ENCODE measurements at places on chromosomes 2 and 18.

DNA sequence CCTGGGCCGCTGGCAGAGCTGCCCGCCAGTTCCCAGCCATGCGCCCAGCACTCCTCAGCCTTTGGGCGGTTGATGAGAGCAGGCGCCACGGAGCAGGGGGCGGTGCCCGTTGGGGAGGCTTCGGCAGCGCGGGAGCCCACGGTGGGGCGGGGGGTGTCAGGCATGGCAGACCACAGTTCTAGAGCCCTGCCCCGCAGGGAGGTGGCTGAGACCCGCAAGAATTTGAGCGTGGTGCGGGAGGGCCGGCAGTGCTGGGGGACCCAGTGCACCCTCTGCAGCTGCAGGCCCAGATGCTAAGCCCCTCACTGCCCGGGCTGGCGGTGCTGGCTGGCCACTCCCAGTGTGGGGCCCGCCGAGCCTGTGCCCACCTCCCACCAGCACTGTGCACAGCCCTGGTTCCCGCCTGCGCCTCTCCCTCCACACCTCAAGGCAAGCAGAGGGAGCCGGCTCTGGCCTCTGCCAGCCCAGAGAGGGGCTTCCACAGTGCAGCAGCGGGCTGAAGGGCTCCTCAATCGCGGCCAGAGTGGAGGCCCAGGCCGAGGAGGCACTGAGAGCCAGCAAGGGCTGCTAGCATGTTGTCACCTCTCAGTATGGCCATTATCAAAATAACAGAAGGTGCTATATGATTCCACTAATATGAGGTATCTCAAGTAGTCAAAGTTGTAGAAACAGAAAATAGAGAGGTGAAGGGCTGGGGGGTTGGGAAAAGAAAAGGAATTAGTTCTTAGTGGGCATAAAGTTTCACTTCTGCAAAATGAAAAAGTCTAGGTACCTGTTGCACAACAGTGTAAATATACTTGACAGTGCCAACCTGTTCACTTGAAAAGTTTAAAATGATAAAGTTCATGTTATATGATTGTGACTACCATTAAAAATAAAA lies 72.3 kb downstream of the SH3YL1 start:
- no peak for DNase-seq

DNA sequence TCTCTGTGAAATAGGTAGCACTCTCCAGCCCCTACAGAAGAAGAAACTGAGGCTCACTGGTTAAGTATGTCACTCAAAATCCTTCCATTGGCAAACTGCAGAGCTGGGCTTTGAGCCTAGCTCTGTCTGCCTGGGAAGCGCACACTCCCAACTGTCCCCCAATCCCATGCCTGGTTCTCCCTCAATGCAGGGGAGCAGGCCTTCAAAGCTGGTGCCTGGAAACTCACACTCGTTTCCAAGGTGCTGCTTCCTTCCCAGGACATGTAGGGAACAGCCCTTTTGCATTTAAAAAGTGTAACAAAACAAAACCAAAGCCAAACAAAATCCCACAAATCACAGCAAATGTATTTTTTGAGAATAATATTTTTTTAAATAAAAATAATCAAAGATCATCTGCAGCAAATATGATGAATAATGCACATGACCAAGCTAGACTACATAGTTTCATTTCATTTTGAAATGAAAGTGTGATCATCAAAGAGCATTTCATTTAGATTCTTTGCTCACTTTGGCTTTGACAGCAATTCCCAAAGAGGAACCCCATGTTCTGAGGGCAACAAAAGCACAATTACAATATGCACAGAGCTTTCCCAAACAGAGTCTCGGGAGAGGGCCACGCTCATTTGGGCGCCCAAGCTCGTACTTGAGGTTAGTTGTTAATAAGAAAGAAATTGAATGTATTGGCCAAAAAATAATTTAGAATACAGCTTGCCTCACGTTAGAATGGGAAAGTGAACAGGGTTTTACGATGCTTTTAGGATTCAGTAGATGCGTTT lies 96.7 kb upstream of the ACKR3 start:
- no peak for DNase-seq

- DNase-seq, result no peak
These were observed 31.9 kb downstream of the TMEM131 start for GRCh38 chr2:97963880-97964279.

DNA sequence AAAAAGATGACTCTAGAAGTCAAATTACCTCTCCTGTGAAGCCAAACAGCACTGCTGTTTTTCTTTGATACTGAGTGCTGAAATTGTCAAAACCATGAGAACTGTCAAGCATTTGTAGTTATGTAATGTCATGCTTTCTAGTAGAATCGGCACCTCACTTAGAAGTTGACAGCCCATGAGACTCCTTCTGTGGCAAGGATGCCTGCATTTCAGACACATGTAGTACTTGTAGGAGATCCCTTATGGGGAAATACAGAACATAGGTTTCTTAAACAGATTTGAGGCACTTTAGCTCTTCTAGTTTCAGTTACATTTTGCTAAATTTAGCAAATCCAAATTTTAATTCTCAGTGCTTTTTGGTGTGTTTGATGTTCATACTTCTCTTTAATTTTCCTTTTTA lies 15.7 kb downstream of the ZNF407 start:
- no peak for DNase-seq

GRCh38 chr2:43707255-43708015 lies 31.2 kb upstream of the C1GALT1C1L start:
- DNase-seq, result no peak

DNA sequence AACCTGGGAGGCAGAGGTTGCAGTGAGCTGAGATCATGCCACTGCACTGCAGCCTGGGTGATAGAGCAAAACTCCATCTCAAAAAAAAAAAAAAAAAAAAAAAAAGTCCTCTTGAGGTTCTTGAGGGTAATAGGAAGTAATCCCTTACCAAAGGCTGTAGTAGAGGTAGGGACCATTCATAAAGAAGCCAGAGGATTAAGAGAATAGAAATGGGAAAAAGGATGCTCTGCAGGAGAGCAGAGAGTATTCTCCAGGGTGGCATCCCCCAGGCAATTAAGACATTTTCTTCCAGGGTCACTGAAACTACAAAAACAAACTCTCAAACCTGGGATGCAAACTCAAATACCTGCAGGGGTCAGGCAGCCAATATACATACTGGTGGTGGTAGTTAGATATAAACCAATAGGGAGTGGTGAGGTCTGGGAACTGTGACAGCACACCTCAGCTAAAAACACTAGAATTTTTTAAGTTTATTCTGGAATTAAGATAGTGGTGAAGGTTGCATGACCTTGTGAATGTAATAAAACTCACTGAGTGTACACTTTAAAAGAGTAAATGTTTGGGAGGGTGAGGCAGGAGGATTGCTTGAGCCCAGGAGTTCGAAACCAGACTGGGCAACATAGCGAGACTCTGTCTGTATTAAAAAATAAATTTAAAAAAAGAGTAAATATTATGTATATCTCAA lies 24.7 kb downstream of the RAPH1 start:
- no peak for DNase-seq

DNA sequence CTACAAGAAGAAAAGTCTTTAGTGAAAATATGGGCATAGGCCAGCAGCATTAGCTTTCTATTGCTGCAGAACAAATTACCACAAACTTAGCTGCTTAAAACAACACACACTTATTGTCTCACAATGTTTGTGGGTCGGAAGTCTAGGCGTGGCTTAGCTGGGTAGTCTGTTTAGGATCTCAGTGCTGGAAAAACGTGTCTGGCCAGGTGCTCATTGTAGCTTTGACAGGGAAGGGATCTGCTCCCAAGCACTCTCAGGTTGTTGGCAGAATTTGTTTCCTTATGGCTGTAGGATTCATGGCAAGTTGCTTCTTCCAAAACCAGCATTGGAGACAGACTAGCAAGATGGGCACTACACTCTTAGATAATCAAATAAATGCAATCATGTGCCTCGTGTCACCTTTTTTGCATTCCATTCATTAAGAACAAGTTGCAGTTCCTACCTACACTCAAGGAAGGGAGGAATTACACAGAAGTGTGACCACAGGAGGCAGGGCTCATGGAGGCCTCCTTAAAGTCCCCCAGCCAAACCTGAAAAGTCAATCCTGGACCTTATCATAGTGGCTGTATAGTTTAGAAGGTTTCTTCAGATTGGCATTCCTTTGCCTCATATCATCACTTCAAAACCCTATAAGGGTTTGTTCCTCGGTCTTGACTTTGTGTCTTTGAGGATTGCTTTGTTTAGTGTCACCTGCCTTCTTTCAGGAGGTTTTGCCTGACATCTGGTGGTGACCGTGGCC lies 17.3 kb downstream of the MRPL30 start:
- DNase-seq, result no peak

DNA sequence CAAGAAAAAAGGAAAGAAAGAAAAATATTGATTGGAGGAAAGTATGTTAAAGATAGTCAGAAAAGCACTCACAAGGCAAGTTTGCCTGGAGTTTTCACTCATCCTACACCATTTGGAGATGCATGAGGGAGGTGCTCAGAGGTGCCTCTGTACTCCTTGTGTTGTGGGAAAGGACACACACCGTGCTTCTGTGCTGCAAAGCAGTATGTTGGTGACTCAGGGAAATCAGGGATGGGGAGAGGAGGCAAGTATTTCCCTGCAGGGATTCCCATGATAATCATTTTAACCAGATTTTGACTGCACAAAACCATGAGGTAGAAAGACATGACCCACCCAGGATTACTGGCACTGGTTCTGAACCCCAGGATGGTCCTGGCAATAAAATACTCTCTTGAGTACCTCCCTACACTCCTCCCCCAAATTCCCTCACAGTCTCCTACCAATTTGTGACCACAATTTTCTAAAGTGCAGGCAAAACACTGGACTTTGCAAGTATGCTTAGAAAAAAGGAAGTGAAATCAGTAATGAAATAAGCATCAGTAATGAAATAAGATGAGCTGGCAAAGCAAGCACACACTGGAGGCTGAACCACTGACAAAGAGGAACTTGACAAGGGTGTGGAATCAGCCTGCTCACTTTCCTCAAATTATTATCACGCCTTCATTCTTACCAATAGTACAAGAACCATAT lies 155.5 kb upstream of the ACVR2A start:
- no peak for DNase-seq

- no peak for DNase-seq
These were observed 1.2 kb upstream of the NPAS2 start for GRCh38 chr2:100818606-100819369.

GRCh38 chr2:149191915-149192314 lies 138.5 kb upstream of the LYPD6 start:
- no peak for DNase-seq

- DNase-seq, result no peak
These were observed 86.0 kb upstream of the AFF3 start for GRCh38 chr2:100228415-100228814.

DNA sequence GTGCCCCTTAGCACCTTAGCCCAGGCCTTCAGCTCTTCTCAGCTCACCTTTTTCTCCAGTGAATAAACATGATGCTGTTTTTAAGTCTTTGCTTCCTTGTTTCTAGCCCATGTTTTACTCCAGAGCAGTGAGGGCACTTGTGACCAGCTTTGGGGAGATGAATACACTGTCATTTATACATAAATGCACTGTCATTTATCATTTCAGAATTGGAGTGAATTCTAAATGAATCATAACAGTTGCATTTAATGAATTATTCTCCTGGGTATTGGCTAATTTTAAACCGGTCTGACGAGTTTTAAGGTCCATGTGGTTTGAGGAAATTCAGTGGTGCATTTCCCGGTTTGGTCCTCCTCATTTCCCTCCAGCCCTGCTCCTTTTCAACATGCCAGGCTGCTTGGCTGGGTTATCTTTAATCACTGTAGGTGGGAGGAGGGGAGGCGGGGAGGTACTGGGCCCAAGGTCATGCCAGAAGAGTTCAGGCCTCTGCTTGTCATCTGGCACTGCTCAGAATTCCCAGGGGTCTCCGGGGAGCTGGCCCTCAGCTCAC lies 23.9 kb downstream of the PRKCE start:
- DNase-seq, result no peak

- DNase-seq, result peak; percentile 50
These were observed 1.1 kb upstream of the KCNIP3 start for GRCh38 chr2:95296011-95296410.

DNA sequence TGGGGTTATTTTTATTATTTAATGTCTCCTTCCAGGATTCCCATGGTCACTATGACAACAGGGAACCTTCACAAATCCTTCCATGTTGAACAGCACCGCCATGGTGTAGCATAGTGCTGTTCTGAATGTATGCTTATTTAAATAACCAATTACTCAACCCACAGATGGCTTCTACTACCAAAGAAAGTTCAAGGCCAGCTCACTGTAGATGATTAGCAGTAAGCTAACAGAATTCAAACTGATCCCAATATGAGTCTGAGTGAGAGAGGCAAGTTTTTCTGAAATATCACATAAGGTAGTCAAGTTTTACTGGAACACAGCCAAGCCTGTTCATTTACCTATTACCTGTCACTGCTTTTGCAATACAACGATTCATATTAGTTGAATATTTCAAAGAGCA lies 51.2 kb downstream of the CLASP1 start:
- no peak for DNase-seq

DNA sequence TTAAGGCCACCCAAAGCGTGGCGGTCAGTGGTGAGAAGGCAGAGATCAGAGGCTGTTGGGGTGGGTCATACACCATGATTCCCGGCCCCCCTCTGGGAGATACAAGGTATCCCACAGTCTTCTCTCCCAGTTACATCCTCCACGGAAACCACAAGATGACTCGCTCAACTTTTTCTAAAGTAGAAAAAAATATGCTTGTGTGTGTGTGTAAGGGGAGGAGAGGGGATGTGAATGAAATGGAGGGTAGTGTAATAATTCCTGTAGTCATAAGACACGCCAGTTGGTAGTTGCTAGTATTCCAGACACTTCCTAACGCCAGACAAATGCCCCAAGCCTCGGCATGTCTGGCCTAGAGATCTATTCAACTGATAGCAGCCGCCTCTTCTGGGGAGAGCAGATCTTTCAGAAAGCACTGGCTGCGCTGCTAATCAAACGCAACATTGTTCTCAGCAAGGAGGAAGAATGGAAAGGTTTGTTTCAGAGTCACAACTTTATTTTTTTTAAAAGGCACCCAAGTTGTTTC lies 143.5 kb downstream of the TGIF1 start:
- DNase-seq, result no peak

DNA sequence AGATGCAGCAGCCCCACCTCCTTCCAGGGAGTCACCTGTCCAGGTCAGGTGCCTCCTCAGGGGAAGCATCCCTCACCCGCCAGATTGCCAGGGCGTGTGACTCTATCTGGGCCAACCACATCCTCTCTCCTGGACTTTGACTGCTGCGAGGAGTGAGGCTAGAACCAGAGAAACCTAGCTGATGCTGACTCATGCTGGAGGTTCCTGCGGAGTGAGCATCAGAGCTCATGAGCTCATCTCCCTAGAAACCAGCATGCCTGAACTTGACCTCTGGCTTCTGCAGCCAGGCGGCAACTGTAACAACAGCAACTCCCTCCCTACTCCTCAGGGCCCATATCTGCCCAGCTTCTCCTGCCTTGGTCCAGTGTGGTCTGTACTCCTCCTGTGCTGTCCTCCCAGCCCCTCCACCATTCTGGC lies 28.3 kb upstream of the NT5DC4 start:
- DNase-seq, result no peak

GRCh38 chr2:41598161-41598894 lies 449.5 kb upstream of the PKDCC start:
- no peak for DNase-seq

DNA sequence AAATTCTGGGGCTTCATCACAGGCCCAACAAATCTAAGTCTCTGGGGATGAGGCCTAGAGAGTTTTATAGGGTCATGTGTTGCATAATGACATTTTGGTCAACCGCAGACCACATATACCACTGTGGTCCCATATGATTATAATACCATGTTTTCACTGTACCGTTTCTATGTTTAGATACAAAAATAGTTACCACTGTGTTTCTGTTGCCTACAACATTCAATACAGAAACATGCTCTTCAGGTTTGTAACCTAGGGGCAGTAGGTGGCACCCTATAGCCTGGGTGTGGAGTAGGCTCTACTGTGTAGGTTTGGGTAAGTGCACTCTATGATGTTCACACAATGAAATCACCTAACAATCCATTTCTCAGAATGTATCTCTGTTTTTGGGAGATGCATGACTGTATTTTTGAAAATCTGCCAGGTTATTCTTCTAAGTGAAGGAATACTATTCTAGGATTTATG lies 485.2 kb downstream of the PTPRM start:
- DNase-seq, result no peak
